ENCODE measurements at places on chromosomes 5 and 9.

DNA sequence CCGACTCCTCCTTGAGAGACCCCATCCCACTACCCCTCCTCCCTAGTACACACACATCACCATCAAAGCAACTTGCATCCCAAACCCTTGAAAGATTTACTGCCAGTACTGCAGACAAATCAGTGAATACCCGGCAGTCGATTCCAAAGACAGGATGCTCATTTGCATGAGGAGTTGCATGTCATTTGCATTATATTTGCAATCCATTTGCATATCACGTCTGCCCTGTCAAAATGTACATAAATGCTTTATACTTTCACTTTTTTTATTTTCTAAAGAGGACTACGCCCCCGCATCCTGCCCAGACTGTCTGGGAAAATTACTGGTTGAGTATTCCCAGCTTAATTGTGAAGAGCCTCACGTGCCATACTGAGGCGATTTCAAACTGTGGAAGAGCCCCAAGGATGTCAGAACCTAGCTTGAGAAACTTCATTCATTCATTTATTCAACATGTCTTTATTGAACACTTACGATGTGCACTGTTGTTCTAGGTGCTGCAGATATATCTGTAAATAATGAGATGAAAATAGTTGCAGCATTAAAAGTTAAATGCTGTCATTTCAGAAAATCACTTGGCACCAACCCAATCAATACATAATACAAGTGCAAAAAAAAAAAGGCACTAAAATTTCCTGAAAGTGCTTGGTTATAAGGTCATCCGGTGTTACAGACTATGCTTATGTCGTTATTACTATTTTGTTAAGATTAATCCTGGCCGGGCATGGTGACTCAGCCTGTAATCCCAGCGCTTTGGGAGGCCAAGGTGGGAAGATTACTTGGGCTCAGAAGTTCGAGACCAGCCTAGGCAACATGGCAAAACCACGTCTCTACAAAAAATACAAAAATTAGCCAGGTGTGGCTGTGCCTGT lies 17.2 kb upstream of the SIL1 start:
- DNase-seq, result no peak

GRCh38 chr5:65805089-65805488 lies 83.1 kb downstream of the NLN start:
- no peak for DNase-seq

GRCh38 chr5:43316421-43316820 lies 3.2 kb upstream of the HMGCS1 start:
- DNase-seq, result no peak

- DNase-seq, result no peak
These were observed 599.6 kb upstream of the ADAMTS16 start for GRCh38 chr5:4540375-4541173.

GRCh38 chr5:170545811-170546210 lies 42.0 kb downstream of the KCNIP1 start:
- no peak for DNase-seq

GRCh38 chr9:110877374-110877773 lies 160.9 kb downstream of the LPAR1 start:
- no peak for DNase-seq

GRCh38 chr9:92944921-92945320 lies 2.4 kb upstream of the FGD3 start:
- no peak for DNase-seq

DNA sequence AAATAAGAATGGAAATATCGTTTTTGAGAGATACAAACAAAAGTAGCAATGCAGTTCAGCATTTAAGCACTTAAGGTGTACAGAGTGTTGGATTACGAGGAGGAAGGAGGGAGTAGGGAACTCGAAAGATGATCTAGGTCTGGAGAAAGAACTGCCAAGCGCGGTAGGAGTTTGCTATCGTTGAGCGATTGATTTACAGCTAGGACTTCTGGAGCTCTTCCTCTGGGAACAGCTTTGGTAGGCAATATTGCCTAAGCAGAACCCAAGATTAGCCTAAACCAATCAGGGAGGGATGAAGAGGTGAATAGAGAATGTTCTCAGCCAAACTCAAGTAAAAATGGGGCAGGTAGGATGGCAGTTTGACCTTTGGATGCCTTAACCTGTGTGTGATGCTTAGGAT lies 965 bp downstream of the CLTA start:
- no peak for DNase-seq

- DNase-seq, result no peak
These were observed 3.0 kb downstream of the RNF145 start for GRCh38 chr5:159206368-159206767.

GRCh38 chr5:130050585-130050984 lies 146.3 kb downstream of the CHSY3 start:
- no peak for DNase-seq

GRCh38 chr9:68842568-68842967 lies 137.5 kb downstream of the PIP5K1B start:
- DNase-seq, result no peak

- DNase-seq, result no peak
These were observed 29.2 kb downstream of the OSMR start for GRCh38 chr5:38874948-38875456.

GRCh38 chr5:101955891-101956290 lies 340.2 kb downstream of the SLCO4C1 start:
- DNase-seq, result no peak

DNA sequence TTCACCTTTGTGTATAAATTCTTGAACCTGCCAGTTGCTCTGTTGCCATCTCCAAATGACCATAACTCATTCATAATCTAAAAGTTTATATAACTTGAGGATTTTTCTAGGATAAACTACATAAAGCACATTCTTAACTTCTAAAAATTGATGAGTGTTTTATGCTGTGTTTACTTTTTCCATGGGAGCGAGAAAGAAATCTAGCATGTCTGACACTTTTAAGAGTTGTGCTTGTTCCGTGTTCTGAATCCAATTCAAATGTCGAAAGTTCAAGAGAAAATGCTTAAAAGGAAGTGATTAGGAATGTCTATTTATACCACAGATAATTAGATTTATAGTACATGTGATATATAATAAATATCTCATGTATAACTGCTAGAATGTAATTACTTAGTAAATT lies 154.4 kb downstream of the DEPDC1B start:
- DNase-seq, result no peak

GRCh38 chr5:174732036-174733020 lies 7.9 kb downstream of the MSX2 start:
- no peak for DNase-seq

All from activated CD4-positive, alpha-beta T cell treated with anti-CD3 and anti-CD28 coated beads for 24 hours (primary cell).